ENCODE measurements at places on chromosomes 6 and 20.

DNA sequence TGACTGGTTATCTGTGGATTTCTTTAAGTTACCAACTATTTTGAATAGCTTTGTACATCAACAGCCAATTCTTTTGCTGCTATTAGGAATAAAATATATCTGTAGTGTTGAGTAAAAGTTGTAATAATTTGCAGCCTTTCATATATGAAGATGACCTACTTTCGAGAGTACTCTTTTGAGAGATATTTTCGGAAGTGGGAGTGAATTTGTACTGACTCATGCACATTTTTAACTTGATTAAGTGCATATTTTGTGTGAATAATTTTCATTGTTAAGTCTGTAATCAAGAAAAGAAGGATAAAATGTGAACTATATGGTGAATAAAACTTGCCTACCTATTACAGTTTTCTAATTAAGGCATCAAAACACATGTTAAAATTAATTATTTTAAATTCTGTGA lies 51.9 kb downstream of the L3MBTL3 start:
- no peak for DNase-seq

DNA sequence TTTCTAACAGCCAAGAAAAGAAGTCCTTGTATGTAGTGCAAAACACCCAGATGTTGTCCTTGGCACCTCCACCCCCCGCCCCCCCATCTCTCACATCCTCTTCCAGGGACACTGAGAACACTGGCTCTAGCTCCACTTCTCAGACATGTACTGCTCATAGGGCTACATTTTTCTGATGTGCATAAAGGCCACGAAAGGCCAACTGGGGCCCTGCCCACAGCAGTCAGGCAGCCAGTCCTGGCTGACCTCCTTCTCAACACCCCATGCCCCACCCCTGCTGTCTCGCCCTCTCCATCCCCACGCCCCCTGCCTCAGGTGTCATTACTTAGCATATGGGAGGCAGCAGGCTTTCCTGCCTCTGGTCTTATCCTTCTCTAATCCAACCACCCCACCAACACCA lies 11.3 kb downstream of the GABRR1 start:
- DNase-seq: no peak

GRCh38 chr6:168962886-168963285 lies 290.8 kb downstream of the THBS2 start:
- no peak for DNase-seq

- DNase-seq: no peak
Measured at GRCh38 chr20:58308680-58309527, 611 bp upstream of the RAB22A start.

DNA sequence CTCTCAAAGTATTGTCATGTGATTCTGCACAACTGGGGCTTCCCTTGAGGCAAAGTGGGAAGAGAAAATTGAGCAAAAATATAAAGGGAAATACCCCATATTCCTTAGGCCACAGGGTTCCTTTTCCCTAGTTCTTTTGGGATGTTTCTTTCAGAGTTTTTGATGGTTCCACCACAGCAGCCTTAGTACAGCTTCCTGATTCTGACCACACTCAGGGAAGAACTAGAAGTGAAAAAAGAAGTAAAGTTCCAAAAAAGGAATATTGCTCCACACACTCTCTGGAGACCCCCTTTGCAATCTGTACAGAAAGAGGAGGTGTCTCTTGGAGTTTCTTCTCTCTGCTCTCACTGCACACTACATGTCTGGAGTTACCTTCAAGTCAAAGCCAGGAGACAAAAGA lies 27.9 kb upstream of the HLA-DQA2 start:
- no peak for DNase-seq

DNA sequence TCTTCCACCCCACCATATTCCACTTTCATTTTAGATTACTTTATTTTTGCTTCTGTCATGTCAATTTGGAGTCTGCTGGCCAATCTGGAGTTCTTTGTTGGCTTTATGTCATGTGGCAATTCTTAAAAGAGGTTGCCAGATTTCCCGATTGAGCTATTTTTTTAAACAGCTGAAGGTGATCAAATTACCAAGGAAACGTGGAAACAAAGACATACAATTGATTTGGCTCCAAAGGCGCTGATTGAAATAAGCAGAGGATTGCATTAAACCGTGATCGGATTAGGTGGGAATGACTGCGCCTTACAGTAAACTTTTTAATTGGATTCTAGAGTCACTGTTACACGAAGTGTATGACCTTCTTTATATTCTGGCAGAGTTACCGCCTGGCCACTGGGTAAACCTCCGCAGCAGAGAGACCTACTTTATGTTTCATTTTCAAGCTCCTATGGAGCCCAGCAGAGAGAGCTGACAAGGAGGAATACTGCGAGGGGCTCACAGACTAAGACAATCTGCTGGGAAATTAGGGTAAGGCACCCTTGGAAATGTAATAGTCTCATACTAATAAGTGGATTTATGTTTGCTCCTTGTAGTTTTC lies 37.9 kb downstream of the SIM1 start:
- no peak for DNase-seq

DNA sequence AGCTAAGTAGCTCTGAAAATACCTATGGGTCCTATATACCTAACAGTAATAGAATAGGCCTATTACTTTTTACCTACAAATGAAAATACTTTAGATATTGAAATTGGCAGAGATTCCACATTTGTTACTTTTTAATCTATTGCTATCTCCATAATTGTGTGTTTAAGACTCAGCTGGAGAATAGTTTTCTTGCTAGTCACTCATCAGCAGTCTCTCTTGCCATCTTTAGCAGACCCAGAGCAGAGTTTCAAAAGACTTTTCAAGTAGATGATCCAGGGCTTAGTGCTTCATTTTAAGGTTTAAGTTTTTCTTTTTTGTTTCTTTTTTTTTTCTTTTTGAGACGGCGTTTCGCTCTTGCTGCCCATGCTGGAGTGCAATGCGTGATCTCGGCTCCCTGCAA lies 12.9 kb downstream of the ANKS1A start:
- DNase-seq: no peak

GRCh38 chr6:139271056-139271455 lies 20.7 kb downstream of the TXLNB start:
- no peak for DNase-seq

DNA sequence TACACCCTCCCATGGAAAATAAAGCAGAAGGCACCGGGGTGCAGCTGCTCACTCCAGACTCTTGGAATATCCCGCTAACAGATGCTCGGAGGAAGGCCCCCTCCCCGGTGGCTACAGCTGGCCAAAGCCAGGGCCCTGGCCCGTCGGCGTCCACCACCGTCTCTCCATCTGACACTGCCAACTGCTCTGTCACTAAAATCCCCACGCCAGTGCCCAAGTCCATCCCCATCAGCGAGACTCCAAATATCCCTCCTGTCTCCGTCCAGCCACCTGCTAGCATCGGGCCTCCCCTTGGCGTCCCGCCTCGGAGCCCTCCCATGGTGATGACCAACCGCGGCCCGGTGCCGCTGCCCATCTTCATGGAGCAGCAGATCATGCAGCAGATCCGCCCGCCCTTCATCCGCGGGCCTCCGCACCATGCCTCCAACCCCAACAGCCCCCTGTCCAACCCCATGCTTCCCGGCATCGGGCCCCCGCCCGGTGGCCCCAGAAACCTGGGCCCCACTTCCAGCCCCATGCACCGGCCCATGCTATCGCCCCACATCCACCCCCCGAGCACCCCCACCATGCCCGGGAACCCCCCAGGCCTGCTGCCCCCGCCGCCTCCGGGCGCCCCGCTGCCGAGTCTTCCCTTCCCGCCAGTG lies 143.9 kb downstream of the SOBP start:
- no peak for DNase-seq

Data from NCI-H1436 treated with DMSO at 0.1 percent for 48 hours (cell line).